Left renal cortex interstitium (tissue), 4 donors: ENCODE measurements at places on chromosomes 2 and 18. TPM values are rescaled to one million over a fixed set of nuclear protein-coding genes. Genes with fewer than 3 reads are reported as not detected.

- DNase-seq = no peak
Measured at GRCh38 chr2:215751200-215751910, 262.0 kb downstream of the MREG start.

GRCh38 chr2:155653176-155653575 is 679.3 kb downstream of the NR4A2 start:
- no peak for DNase-seq

DNA sequence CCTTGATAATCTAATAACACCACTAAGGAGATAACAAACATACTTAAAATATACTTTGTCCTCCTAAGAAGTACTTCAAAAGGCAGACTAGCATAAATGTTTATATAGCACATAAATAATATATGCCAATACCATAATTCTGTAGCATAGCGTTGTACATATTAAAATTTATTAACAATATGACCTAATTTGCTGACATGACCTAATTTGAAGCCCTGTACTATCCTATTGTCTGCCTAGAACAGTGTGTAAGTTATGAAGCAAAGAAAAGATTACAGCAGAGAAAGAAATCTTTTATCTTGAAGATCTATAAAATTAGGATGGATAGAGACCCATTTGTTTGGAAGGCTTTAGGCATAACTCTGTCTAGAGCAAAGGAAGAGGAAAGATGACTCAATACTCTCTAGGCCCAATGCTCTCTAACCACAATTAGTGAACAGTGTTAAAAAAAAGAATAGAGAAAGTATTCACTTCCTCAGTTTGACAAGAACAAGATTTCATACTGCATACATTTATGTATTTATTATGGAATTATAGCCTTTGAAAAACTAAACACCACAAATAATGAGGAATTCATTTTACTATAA is 231.3 kb downstream of the ZRANB3 start:
- no peak for DNase-seq

Gene TNFRSF11A
- polyA plus RNA-seq = 3.4 TPM

DNA sequence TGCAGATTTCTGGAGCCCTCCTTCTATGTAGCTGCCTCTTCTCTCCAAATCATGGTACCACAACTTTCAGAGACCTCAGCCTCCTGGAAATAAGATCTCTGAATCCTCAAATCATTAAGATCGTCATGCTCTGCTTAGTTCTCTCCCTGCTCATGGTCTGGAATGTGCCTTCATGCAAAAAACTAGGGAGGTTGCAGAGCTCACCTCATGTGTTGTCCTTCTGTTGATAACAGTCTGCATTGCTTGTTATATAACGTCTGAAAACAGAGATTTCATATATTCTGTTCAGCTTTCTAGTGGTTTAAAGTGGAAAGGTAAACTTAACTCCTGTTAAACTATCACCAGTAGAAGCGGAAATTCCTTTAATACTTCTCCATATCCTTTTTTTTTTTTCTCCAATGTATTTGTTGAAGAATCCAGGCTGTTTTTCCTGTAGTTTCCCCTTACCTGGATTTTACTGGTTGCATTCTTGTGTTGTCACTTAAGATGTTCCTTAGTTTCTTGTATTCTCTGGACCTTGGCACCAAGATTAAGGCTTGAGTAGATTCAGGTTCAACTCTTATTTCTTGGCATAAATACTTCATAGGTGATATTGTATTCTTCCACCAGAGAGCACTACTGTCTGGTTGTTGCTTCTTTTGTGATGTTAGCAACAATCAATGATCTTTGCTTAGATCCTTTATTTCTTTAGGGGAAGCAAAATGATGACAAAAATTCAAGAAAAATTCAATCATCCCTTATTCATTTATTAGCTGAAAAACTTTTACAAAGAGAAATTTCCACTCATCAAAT is 211.3 kb downstream of the LOXHD1 start:
- no peak for DNase-seq

Gene HOXD13
- polyA plus RNA-seq = 0.24 TPM

- no peak for DNase-seq
Measured at GRCh38 chr18:55635439-55635838, 47.4 kb upstream of the TCF4 start.

GRCh38 chr2:74292751-74293150 is 50.5 kb downstream of the SLC4A5 start:
- no peak for DNase-seq

Gene PLB1
- 1.3 TPM for polyA plus RNA-seq

DNA sequence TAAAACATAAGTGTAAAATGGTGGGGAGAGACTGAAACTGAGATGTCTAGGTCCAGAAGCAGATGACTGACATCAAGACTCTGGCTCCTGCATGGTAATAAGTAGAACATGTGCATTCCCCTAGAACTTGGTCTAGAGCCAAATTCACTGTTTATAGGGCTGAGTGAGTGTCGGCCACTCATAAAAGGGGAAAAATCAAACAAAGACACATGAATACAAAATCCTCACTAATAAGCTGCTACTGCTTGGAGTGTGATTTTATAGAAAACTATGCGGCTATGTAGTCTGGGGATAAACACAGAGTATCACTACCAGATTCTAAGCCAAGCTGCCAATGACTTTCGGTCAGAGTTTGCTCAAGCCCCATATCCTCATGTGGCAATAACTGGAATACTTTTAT is 1080.8 kb upstream of the DDX18 start:
- DNase-seq = no peak

- no peak for DNase-seq
Measured at GRCh38 chr2:2960441-2961133, 417.0 kb downstream of the EIPR1 start.

Gene TPGS2
- 129 TPM for polyA plus RNA-seq

Gene STK36
- polyA plus RNA-seq = 55.7 TPM
